ENCODE measurements at places on chromosomes 11 and 22. TPM values are rescaled to one million over a fixed set of nuclear protein-coding genes. Genes with fewer than 3 reads are reported as not detected.
A peak's percentile ranks its signal among the peaks of the same experiment; 100 is the strongest.

- DNase-seq: peak; percentile 62
- H3K36me3 ChIP-seq: no peaks in the 10 kb centered on the region
- peak overlapping the region; percentile 17 for H3K27ac ChIP-seq
- no peaks in the 10 kb centered on the region for H3K4me1 ChIP-seq
Observed at GRCh38 chr11:33930317-33931021, 38.6 kb upstream of the LMO2 start.

- peaks cover 33% of the 10 kb centered on the region for H3K36me3 ChIP-seq
- no peaks in the 10 kb centered on the region for H3K27me3 ChIP-seq
- peak overlapping the region; percentile 24 for H3K27ac ChIP-seq
- DNase-seq: no peak
- no peaks in the 10 kb centered on the region for H3K4me1 ChIP-seq
Observed at GRCh38 chr22:23305922-23306374, 125.6 kb downstream of the BCR start.

GRCh38 chr11:122984186-122985011 is 2.8 kb upstream of the BSX start:
- H3K36me3 ChIP-seq: no peaks in the 10 kb centered on the region
- peaks cover 100% of the 10 kb centered on the region for H3K27me3 ChIP-seq
- H3K27ac ChIP-seq: no peak overlapping the region
- peak overlapping the region; percentile 81 for H3K4me3 ChIP-seq

DNA sequence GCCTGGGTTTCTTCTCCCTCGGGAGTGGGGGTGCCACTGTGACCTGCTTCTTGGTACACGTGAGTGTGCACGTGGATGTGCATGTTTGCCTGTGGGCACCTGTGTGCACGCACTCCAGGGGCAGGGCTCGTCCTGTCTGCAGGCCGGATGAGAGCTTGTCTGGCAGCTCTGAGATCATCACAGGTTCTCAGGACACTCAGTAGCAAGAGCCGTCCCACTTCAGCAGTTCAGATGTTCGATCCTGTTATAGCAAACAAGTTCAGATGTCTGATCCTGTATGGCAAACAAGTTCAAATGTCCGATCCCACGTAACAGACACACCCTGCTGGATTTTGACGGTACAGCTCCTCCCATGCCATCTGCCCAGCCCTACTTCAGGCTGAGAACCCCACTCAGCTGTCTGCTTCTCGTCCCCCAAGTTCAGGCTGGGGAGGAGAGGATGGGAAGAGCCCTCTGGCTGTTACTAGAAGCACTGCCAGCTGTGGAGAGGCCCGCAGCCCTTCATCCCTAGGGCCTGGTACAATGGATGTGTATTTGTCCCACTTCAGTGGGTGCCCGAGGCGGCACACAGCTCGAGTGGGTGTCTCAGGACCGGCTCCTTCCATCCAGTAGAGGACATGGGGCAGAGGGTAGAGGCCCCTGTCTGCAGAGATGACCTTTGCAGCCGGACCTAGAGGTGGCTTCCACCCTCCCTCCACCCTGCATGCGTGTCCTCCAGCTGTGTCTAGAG is 1126.9 kb downstream of the BRD1 start:
- no peak overlapping the region for H3K27ac ChIP-seq
- H3K27me3 ChIP-seq: no peaks in the 10 kb centered on the region
- H3K36me3 ChIP-seq: no peaks in the 10 kb centered on the region
- H3K4me1 ChIP-seq: no peaks in the 10 kb centered on the region
- DNase-seq: no peak

DNA sequence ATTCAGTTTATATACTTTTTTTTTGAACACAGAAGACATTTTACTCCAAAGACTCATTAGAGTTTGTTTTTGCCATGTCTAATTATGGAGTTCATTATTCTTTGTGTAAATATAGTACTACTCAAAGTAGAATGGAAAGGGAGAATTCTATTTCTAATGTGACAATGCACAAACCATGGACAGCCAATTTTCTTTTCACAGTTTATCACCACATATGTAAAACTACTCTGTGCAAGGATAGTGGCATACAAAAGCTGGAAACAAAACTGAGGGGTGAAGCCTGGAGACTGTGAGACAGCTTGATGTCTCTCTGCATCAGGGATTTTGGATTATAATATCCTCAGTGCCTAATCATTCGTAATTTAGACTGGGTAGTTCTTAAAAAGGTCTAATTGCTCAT is 75.5 kb downstream of the LUZP2 start:
- no peak overlapping the region for H3K27ac ChIP-seq
- H3K4me1 ChIP-seq: no peaks in the 10 kb centered on the region
- no peaks in the 10 kb centered on the region for H3K36me3 ChIP-seq
- H3K27me3 ChIP-seq: no peaks in the 10 kb centered on the region
- no peak for DNase-seq

DNA sequence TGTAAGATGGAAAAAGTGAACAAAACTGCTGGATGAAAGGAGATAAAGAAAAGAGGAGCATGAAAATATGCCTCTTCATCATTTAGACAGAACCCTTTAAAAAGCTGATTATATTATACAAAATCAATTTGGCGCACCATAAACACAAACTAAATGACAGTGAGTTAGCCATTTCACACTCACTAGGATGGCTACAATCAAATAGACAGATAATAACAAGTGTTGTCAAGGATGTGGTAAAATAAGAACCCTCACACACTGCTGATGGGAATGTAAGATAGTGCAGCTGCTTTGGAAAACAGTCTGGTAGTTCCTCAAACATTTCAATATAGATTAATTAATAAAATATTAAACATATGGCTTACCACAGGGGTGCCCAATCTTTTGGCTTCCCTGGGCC is 99.7 kb downstream of the CWF19L2 start:
- H3K4me3 ChIP-seq: no peak overlapping the region
- no peaks in the 10 kb centered on the region for H3K4me1 ChIP-seq
- H3K27ac ChIP-seq: no peak overlapping the region

DNA sequence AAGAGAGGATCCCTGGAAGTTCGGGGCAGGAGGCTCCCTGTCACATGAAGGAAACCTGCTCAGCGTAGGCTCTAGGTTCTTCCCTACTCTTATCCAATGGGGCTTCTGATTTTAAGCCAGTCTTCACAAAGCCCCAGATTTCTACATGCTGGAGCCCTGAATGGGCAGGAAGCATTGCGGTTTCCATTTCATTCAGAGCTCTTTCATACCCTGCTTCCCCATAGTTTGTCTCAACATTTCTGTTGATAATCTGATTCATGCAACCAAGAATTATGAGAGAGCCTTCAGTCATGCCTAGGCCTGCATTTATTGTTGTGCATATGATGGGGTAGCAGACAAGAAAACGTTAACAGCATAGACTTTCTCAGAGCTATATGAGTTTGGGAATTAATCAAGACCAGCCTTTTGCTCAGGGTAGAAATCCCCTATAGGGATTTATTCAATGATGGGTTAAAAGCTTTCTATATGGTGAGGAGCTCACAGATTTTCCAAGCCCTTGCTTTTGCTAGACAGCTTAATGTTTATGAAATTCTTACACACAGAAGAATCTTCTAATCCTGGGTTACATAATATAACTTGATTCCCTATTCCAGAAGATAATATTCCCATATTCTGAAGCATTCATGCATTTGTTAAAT is 15.9 kb downstream of the OR51B4 start:
- no peaks in the 10 kb centered on the region for H3K27me3 ChIP-seq
- H3K36me3 ChIP-seq: no peaks in the 10 kb centered on the region
- DNase-seq: no peak
- no peak overlapping the region for H3K4me3 ChIP-seq

- no peak overlapping the region for H3K27ac ChIP-seq
- no peak overlapping the region for H3K4me3 ChIP-seq
- no peaks in the 10 kb centered on the region for H3K27me3 ChIP-seq
- no peaks in the 10 kb centered on the region for H3K4me1 ChIP-seq
Observed at GRCh38 chr11:46315783-46316563, 31.3 kb upstream of the DGKZ start.

- no peak for DNase-seq
- no peak overlapping the region for H3K4me3 ChIP-seq
- H3K4me1 ChIP-seq: no peaks in the 10 kb centered on the region
- no peaks in the 10 kb centered on the region for H3K27me3 ChIP-seq
- no peak overlapping the region for H3K27ac ChIP-seq
- H3K36me3 ChIP-seq: no peaks in the 10 kb centered on the region
Observed at GRCh38 chr11:21631991-21632390, 560.9 kb upstream of the ANO5 start.

DNA sequence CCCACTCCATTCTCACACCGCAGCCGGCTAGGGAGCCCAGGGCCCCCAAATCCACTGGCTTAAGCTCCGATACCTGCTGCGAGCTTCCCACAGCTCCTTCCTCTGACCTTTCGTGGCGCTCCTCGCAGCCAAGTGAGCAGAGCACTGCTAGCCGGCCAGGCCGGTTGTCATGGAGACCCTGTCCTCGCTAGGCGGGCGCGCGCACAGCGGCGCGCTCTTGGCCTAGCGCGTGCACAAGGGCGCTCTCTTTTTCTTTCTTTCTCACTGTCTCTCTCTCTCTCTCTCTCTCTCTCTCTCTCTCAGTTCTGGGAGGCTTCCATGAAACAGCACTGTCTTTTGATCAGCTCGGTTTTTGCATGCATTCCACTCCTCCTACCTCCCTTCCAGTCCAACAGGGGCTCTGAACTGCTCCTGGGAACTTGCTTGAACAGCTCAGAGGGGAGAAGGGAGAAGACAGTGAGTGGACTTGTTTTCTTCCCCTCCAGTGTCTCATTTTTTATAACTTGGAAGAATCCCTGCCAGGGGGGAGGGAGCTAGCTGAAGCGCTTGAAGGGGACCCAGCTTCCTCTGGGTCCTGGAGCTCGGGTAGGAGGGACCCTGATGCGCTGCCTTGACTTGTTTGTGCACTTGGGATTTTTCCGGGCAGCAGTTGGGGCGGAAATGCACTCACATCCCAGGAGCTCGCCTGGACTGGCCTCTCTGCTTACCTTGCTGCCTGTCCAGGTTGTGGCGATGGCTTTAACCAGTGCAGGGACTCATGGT is 100.3 kb upstream of the AKIP1 start:
- H3K27me3 ChIP-seq: no peaks in the 10 kb centered on the region
- H3K4me3 ChIP-seq: peak overlapping the region; percentile 99
- H3K36me3 ChIP-seq: peaks cover 16% of the 10 kb centered on the region
- peak overlapping the region; percentile 84 for H3K27ac ChIP-seq
- H3K4me1 ChIP-seq: peaks cover 48% of the 10 kb centered on the region
- peak; percentile 92 for DNase-seq

- H3K27me3 ChIP-seq: no peaks in the 10 kb centered on the region
- H3K27ac ChIP-seq: peak overlapping the region; percentile 34
- H3K4me3 ChIP-seq: no peak overlapping the region
- DNase-seq: peak; percentile 79
- no peaks in the 10 kb centered on the region for H3K36me3 ChIP-seq
Observed at GRCh38 chr11:42974510-42975179, 337.2 kb upstream of the API5 start.

- no peak overlapping the region for H3K4me3 ChIP-seq
- no peak overlapping the region for H3K27ac ChIP-seq
- H3K36me3 ChIP-seq: no peaks in the 10 kb centered on the region
- peak; percentile 66 for DNase-seq
Observed at GRCh38 chr11:20634044-20634443, 34.6 kb downstream of the SLC6A5 start.

DNA sequence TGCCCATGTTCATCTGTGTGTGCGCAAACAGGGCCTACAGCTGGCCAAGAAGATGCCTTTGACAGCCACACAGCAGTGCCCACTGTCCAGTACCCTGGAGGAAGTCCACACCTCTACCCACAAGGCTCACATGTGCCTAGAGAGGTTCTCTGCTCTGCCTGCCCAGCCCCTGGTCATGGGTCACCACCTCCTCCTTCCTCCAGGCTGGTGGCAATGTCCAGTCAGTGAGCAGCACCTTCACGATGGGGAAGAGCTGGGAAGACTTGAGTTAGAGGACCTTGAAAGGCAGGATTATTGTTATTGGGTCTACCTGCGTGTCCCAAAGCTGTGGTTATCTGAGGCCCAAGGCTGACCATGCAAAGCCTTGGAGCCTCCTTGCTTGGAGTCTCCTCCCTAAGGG is 28.4 kb upstream of the TTC12 start:
- DNase-seq: no peak
- no peak overlapping the region for H3K4me3 ChIP-seq
- no peak overlapping the region for H3K27ac ChIP-seq
- no peaks in the 10 kb centered on the region for H3K4me1 ChIP-seq

DNA sequence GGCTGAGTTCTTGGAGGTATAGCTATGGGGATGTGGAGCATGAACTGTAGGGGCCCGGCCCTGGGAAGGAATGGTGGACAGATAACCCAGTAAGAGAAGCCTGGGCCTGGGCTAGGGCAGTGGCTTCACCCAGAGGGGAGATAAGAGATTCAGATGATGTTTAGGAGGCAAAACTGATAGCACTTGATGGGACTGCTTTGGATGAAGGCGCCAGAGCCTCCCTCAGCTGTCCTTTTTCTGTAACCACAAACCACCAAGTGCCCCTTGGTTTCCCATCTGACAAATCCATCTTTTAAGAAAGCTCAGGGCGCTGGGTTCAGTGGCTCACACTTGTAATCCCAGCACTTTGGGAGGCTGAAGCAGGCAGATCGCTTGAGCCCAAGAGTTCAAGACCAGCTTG is 23.4 kb downstream of the RELT start:
- H3K4me1 ChIP-seq: peaks cover 10% of the 10 kb centered on the region
- no peak overlapping the region for H3K4me3 ChIP-seq
- no peak for DNase-seq
- H3K27me3 ChIP-seq: no peaks in the 10 kb centered on the region
- H3K27ac ChIP-seq: no peak overlapping the region

- peaks cover 57% of the 10 kb centered on the region for H3K27me3 ChIP-seq
- peaks cover 16% of the 10 kb centered on the region for H3K4me1 ChIP-seq
- H3K36me3 ChIP-seq: peaks cover 8% of the 10 kb centered on the region
- H3K27ac ChIP-seq: no peak overlapping the region
Observed at GRCh38 chr11:119339589-119340334, 921 bp downstream of the C1QTNF5 start.

- no peak overlapping the region for H3K27ac ChIP-seq
- H3K4me3 ChIP-seq: peak overlapping the region; percentile 41
- peaks cover 3% of the 10 kb centered on the region for H3K4me1 ChIP-seq
- H3K27me3 ChIP-seq: peaks cover 79% of the 10 kb centered on the region
Observed at GRCh38 chr11:132993991-132994502, 538.3 kb downstream of the OPCML start.

The OR4D5 gene
- total RNA-seq: not detected

The MRGPRX3 gene
- not detected for total RNA-seq

The KDM4D gene
- 0.66 TPM for total RNA-seq

The SPON1 gene
- 1.6 TPM for total RNA-seq

The CRYBB3 gene
- total RNA-seq: 0.36 TPM

The POTEH gene
- total RNA-seq: not detected

The FADS3 gene
- 27.8 TPM for total RNA-seq

The MTA2 gene
- 131 TPM for total RNA-seq

The OR52I2 gene
- total RNA-seq: not detected

The OR52E8 gene
- not detected for total RNA-seq
